ENCODE measurements at places on chromosomes 16 and 17. TPM values are rescaled to one million over a fixed set of nuclear protein-coding genes. Genes with fewer than 3 reads are reported as not detected.

The SPATA22 gene
- total RNA-seq: 1.8 TPM

The CFAP97D1 gene
- total RNA-seq: not detected

The GPR179 gene
- 10.4 TPM for total RNA-seq

The SOX8 gene
- 58.4 TPM for total RNA-seq

The G6PC1 gene
- total RNA-seq: not detected

The WNT9B gene
- total RNA-seq: 0.16 TPM

The KRT20 gene
- not detected for total RNA-seq

The KCNG4 gene
- 1.8 TPM for total RNA-seq

The TCAP gene
- total RNA-seq: 57.6 TPM

The HSD17B1 gene
- total RNA-seq: 1.1 TPM

The SOST gene
- total RNA-seq: 0.22 TPM

The RFNG gene
- total RNA-seq: 43.2 TPM

The HEXIM2 gene
- 9.5 TPM for total RNA-seq

The ALDH3A1 gene
- 7.1 TPM for total RNA-seq

The TMEM235 gene
- total RNA-seq: 1.8 TPM

The DHX58 gene
- 6.3 TPM for total RNA-seq

The CACNG1 gene
- 0.82 TPM for total RNA-seq

The GNG13 gene
- 3.8 TPM for total RNA-seq
